ENCODE measurements at places on chromosomes 13 and 19. TPM values are rescaled to one million over a fixed set of nuclear protein-coding genes. Genes with fewer than 3 reads are reported as not detected.

DNA sequence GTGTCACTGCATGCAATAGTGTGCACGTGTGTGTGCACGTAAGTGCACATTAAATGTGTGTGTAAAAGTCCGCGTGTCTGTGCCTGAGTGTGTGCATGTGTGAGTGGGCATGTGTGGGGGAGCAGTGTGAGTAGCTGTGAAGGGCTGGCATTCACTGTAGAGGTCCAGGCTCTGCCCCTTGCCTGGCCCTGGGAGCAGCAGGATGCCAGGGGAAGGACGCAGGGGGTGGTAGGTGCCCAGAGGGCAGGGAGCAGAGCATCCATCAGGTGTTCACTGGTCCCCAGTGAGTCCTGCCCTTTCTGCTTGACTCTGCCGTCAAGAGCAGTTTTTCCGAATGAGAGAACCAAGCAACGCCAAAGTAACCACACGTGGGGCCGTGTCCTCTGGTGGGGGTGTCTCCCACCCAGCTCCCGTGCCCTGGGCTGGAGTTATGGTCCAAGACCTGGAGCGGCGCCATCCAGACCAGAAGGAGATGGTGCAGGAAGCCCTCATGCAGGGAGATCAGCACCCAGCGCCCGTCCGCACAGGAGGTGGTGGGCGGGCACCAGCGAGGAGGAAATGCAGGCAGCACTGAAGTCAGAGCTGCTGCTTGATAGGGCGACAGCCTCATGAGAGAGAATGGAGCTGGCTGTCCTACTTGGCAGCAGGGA, 68.5 kb downstream of the TEX29 start:
- DNase-seq: no peak

GRCh38 chr13:25192489-25192888, 20.4 kb upstream of the AMER2 start:
- no peak for DNase-seq

- DNase-seq: no peak
These were observed 153.7 kb downstream of the KLF5 start for GRCh38 chr13:73212482-73212881.

DNA sequence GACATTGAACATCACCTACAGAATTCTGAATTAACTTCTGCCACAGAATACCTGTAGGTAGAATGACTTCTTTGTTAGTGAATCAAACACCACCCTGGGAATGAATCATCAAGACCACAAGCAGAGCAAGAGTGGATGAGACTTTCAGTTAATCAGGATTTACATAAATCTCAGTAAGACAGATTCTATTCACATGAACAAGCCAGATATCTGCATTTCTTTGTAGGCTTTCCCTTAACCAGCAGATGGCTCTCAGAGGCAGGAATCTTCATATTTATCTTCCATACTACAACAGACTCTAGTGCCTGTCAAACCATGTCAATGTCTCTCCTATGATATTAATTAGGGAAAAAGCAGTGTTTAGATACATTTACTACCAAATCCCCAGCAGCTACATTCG, 412.1 kb downstream of the KLF12 start:
- DNase-seq: no peak

DNA sequence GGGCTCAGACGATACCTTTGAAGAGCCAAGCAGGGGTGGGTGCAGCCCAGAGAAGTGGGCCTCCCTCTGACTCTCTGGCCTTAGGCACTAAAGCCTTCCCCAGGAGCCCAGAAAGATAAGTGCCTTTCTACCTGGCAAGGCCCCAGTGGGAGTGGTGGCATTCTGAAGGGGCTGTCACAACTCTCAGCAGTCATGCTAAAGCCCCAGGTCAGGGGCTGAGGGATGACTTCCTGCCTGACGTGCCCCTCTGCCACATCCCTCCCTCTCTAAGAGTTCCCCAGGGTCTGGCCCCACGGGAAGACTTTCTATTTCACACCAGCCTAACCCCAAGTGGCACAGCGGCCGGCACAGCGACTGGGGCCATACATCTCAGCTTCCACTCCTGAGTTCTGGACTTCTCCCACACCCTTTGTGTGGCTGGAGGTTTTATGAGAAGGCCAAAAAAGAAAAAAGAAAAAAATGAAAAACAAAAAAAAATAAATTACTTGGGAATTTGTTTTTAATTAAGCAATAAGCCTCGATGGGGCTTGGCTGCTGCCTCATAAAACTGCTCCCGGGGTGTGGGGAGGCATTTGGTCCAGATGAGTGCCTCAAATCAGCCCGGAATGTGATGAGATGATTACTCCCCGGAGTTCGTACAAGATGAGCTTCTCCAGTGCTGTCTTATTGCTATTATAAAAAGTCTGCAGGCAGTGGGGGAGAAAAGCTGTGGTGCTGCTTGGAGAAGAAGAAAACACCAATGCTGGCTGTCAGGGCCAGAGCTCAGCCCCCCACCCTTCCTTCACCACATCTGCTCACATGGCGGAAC, 28.5 kb upstream of the PLEKHF1 start:
- DNase-seq: no peak

GRCh38 chr19:41408256-41408655, 10.6 kb downstream of the BCKDHA start:
- no peak for DNase-seq

- no peak for DNase-seq
These were observed 53.1 kb downstream of the UGGT2 start for GRCh38 chr13:96000069-96000468.

- DNase-seq: no peak
These were observed 2.9 kb downstream of the FXYD5 start for GRCh38 chr19:35157431-35157830.

GRCh38 chr13:93726173-93726957, 499.8 kb downstream of the GPC6 start:
- DNase-seq: no peak

DNA sequence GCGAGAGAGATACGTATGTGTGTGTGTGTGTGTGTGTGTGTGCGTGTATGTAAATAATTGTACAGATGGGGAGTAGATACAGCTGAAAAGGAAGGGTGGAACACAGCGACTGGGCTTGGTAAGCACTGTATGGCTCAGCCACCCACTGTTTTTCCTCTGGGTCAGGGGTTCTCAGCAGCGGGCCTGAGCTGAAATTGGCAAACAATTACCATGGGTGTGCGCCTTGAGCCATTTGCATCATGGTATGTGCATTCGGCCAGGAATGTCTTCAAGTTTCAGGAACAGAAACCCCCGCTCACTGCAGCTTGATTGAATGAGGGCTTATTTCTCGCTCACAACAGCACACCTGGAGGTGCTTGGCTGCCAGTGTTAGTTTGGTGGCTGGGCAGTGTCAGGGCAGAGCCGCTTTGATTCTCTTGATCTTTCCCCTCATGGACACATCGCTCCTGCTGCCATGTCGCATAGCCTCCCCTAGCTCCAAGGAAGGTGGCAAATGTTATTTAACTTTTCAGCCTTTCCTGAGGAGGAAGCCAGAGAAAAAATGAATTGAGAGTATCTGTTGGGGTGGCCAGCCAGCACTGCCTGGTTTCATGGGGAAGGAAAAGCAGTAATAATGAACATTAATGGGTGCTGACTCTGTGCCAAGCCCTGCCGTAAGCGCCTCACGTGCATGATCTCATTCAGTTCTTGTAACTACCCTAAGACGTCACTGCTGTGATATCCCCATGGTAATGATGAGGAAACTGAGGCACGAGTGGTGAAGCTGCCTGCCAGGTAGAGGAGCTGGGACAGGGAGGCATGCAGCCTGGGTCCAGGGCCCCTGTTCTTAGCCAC, 126.9 kb downstream of the SIPA1L3 start:
- DNase-seq: no peak

- no peak for DNase-seq
These were observed 2.4 kb upstream of the NCAN start for GRCh38 chr19:19209372-19209771.

- no peak for DNase-seq
These were observed 35.5 kb downstream of the AP1M1 start for GRCh38 chr19:16233081-16233776.

GRCh38 chr13:87942205-87942604, 271.0 kb downstream of the SLITRK5 start:
- no peak for DNase-seq

- peak; percentile 80 for DNase-seq
These were observed 32.8 kb upstream of the LRCH1 start for GRCh38 chr13:46520166-46520565.

- no peak for DNase-seq
These were observed 395.8 kb upstream of the KLF12 start for GRCh38 chr13:74530011-74530410.

- no peak for DNase-seq
These were observed 28.5 kb downstream of the ZNF541 start for GRCh38 chr19:47544476-47544875.

DNA sequence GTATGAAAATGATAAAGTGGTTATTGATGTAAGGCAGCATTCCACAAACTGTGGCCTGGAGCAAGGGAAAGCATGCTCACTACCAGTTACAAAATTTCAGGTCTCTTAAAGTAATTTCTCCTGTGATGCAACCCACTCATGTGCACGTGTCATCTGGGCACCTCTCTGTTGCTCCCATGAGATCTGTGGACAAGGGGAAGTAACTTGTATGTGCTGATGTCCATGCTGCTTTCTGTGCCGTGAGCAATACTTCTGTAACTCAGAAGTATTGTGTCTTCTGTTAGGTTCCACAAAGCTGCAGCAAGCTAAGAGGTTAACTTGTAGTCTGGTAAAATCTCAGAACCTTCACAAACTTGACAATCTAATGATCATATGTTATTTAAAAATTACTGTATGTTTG, 930.0 kb upstream of the SLITRK6 start:
- no peak for DNase-seq

- no peak for DNase-seq
These were observed 843 bp downstream of the NR2F6 start for GRCh38 chr19:17244618-17245534.

- DNase-seq: no peak
These were observed at the start of gene FBXO17 for GRCh38 chr19:38975214-38975860. Gene FBXO17, minus strand, starts transcription at chr19:38975742. Its CDS starts 25,423 bp downstream, at chr19:38950319.

DNA sequence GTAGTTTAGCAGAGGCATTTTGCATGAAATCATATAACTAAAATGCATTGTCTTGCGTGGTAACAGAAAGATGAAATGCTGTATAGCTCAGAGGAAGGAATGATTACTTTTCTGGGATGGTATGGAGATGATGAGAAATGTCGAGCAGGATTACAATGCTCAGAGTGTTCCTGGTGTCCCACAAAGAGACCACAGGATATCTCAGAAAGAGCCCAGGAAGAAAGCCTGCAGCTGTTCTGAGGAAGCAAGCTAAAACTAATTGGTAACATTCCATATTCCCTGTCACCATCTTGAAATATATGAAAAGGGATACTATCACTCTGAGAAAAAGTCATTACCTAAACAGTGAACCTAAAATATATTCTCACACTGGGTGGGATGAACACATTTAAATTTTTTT, 233.1 kb downstream of the POU4F1 start:
- DNase-seq: no peak

ZNF132 gene
- 4.7 TPM for total RNA-seq

JSRP1 gene
- total RNA-seq: not detected

MAST1 gene
- 0.69 TPM for total RNA-seq

THAP8 gene
- 6.3 TPM for total RNA-seq

TMEM150B gene
- total RNA-seq: 0.83 TPM

TIMM44 gene
- 99.3 TPM for total RNA-seq

TSSK6 gene
- 3.7 TPM for total RNA-seq

RBM42 gene
- 112 TPM for total RNA-seq

REEP6 gene
- total RNA-seq: 0.99 TPM

OR7A5 gene
- total RNA-seq: not detected

CYP4F3 gene
- total RNA-seq: not detected

UNC13A gene
- 0.23 TPM for total RNA-seq

ZNF649 gene
- 15.0 TPM for total RNA-seq

NLRP11 gene
- total RNA-seq: not detected

PGLYRP2 gene
- total RNA-seq: not detected

IRS2 gene
- 59.4 TPM for total RNA-seq

ELANE gene
- total RNA-seq: 0.45 TPM

ELSPBP1 gene
- total RNA-seq: not detected

Measured in esophagus muscularis mucosa (tissue), 4 donors.